ENCODE measurements at places on chromosomes 6 and 20.

DNA sequence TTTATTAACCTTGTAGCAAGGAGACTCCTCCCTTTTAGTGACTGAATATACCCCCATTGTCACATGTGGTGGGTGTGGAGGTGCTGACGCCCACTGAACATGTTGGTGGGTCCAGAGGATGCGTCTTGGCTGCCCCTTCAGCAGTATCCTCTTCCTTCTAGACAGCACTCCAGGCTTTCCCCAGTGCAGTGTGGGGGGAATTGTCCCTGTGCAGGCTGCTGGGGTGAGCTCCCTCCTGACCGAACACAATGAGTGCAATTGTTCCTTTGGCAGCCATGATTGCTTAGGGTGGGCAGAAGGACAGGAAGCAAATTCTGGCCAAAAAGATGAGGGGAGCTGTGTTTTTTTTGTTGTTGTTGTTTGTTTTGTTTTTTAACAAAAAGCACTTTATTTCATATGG lies 209.3 kb upstream of the PDE10A start:
- no peak for DNase-seq

GRCh38 chr20:34717230-34718095 lies 13.3 kb downstream of the TP53INP2 start:
- no peak for DNase-seq

- DNase-seq: no peak
These were observed 282.0 kb downstream of the BTBD3 start for GRCh38 chr20:12199703-12200102.

DNA sequence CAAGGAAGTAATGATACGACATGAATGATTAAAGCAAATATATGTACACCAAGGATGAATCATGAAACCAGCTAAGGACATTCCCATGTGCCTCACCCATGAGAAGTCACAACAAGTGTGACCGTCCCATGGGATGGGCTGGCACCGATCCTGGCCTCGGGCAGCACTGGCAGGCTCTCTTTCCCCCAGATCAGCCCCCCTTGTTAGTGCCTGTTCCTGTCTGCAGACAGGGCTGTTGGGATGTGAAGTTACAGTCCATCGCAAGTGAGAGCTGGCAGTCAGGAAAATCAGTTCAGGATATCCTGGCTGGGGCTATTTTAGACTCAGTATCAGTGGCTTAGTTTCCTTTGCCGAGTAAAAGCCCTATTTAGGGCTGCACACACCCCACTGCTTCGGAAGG lies 129.2 kb upstream of the SNX9 start:
- no peak for DNase-seq

DNA sequence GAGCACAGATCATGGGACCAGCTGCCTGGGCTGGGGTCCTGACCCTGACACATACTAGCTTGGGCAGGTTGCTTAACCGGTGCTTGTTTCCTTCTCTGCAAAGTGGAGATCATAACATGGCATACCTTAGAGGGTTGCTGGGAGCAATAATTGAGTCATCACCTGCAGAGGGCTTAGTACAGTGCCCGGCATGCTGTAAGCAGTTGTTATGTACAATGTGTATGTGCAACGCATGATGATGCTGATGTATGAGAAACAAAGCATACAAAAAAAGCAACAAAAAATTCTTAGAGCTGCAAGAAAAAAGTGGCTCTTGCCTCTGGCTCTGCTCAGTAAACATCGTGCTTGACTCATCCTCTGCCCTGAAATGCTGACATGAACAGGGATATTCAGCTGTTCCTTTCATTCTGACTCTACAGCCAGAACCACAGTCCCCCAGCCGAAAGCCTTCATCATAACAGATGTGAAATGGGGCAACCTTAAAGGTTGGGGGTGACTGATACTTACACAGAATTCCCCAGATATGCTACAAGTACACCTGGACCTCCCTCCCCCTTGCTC lies 91.7 kb downstream of the CLIC5 start:
- DNase-seq: no peak

Data from stimulated activated CD4-positive, alpha-beta T cell treated with anti-CD3 and anti-CD28 coated beads, Interleukin-4, amount 100 ng/mL, for 4 hours (primary cell).